ENCODE measurements at places on chromosomes 6 and 20.

DNA sequence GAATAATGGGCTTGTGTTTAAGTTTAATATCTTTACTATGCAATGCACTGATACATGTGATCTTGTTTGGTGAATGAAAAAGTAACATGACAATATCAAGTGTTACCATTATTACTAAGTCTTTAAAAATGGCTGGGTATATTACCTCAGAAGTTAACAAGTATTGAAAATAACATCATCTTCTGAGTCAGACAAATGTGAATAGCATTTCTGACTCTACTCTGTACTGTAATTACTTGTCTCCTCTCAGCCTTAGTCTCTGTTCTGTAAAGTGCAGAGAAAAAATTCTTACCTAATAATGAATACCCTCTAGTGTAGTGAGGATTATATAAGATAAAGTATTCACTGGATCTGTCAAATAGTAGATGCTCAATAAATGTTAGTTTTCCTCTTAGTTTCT, 47.0 kb upstream of the GCLC start:
- DNase-seq, result no peak

GRCh38 chr20:43969501-43970182, 55.0 kb downstream of the TOX2 start:
- no peak for DNase-seq

DNA sequence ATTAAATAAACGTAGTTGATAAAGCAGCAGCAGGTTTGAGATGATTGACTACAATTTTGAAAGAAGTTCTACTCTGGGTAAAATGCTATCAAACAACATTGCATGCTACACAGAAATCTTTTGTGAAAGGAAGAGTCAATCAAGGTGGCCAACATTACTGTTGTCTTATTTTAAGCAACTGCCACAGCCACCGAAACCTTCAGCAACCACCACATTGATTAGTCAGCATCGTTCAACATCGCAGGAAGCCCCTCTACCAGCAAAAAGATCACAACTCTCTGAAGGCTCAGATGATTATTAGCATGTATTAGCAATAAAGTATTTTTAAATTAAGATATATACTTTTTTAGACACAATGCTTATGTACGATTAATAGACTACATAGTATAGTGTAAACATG, 14.0 kb downstream of the PGBD1 start:
- DNase-seq, result no peak

- no peak for DNase-seq
Observed at GRCh38 chr20:54084727-54085388, 14.5 kb upstream of the BCAS1 start.

- DNase-seq, result no peak
Observed at GRCh38 chr20:53755733-53756531, 162.3 kb upstream of the ZNF217 start.

DNA sequence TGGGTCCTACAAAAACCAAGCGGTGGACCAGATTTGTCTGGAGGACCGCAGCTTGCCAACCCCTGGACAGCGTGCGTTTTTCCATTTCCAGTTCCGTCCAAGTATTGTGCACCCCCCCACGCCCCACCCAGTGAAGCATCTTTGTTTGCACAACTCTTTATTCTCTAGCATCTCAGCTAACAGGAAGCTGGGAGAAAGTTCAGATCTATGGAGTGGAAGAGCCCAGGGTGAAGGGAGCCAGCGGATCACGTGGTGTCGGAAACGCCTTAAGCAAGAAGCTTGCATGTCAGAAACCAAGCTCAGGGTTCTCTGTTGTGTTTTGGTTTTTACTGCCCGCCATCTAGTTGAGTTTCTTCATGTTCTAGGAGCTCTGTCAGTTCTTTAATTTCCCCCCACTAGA, 29.9 kb downstream of the ARID1B start:
- no peak for DNase-seq

- no peak for DNase-seq
Observed at GRCh38 chr20:19828232-19828631, 70.2 kb downstream of the RIN2 start.

DNA sequence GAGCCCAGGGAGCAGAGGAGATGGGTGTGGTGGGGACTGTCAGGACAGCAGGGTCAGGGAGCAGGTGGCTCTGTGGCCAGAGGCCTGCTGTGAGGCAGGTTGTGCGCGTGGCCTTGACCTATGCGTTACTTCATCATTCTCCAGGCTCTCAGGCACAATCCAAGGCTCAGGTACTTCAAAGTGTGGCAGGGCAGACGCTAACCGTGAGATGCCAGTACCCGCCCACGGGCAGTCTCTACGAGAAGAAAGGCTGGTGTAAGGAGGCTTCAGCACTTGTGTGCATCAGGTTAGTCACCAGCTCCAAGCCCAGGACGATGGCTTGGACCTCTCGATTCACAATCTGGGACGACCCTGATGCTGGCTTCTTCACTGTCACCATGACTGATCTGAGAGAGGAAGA, 535 bp downstream of the NCR2 start:
- DNase-seq, result no peak

DNA sequence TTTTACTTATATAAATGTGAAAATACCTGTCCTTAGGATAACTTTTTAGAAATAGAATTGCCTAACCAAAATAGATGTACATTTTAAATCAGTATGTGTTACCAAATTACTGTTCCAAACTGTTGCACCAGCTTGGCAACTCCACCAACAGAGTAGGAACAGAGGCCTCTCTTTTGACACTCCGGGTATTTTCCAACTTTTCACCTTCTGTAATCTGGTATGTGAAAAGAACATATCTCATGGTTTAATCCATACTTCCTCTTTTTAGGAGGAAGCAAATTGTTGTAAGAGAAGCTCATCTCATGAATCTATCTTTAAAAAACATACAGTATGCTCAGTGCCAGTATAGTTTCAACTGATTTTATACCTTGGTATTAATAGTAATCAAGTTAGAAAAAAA, 24.9 kb downstream of the RNF144B start:
- DNase-seq, result no peak

- no peak for DNase-seq
Observed at GRCh38 chr20:22690616-22691179, 106.3 kb upstream of the FOXA2 start.

GRCh38 chr6:160137989-160138835, 16.6 kb downstream of the SLC22A1 start:
- DNase-seq, result peak; percentile 84

DNA sequence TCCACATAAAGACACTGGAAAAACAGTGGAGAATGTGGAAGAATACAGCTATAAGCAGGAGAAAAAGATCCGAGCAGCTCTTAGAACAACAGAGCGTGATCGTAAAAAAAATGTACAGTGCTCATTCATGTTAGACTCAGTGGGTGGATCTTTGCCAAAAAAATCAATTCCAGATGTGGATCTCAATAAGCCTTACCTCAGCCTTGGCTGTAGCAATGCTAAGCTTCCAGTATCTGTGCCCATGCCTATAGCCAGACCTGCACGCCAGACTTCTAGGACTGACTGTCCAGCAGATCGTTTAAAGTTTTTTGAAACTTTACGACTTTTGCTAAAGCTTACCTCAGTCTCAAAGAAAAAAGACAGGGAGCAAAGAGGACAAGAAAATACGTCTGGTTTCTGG, 57.1 kb downstream of the MAP3K4 start:
- peak; percentile 96 for DNase-seq

GRCh38 chr6:27177485-27178406, 69.8 kb upstream of the PRSS16 start:
- DNase-seq, result peak; percentile 88

DNA sequence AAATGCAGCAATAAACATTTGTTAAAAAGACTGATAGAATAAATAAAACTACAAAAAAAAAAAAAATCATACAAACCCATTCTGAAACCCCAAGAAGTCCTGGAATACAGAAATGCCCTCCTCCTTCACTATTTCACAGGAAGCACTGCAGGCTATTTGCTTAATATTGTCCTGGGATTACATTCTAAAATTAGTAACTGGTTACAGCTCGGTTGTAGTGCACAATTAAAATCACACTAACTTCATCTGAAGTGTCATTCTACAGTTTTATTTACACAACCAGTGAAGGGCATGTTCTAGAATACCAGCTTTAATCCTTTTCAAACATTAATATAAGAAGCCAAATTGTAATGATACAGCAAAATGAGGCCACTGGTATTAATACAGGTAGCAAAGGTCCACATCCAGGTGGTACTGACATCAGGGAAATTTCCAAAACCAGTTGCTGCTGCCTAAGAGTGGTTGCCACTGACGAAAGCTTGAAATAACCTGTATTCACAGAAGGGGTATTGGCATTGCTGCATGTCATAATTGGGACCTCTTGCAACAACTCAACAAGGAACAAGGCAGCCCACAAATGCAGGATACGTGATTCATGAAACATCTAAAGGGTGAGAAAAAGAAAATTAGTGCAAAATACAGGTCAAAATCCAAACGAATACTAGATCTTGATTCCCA, 26.9 kb downstream of the AKIRIN2 start:
- DNase-seq, result no peak

DNA sequence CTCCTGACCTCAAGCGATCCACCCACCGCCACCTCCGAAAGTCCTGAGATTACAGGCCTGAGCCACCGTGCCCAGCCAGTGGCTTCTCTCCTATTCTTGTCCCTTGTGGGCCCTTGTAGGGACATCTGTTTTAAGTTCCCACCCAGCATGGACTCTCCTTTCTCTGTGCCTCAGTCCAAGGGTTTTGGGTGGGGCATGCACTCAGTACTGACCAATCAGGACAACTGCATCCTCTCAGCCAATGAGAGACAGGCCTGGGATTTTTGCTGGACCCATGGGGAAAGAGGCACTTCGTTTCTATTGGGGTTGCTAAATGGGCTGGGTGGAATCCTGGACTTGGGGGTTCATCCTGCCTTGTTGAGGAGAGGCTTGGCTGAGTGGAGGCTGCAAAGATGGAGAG, 34.4 kb downstream of the SNAI1 start:
- DNase-seq, result no peak

DNA sequence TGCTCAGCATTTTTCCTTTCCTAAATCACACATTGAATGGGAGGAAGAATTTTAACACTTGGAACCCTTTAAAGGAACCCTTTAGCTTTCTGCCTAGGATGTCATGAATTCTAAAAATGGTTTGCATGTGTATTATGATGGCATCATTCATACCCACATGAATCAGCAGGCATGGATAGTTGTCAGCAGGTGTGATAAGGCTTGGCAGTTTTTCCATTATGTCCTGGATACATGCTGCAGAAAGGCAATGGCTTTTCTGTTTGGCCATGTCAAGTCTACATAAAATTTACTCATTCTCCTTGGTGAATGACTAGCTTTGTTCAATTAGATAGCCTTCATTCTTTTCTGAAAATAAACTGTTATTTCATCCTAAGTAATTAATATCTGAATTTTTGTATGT, 353.7 kb downstream of the GRIK2 start:
- no peak for DNase-seq

DNA sequence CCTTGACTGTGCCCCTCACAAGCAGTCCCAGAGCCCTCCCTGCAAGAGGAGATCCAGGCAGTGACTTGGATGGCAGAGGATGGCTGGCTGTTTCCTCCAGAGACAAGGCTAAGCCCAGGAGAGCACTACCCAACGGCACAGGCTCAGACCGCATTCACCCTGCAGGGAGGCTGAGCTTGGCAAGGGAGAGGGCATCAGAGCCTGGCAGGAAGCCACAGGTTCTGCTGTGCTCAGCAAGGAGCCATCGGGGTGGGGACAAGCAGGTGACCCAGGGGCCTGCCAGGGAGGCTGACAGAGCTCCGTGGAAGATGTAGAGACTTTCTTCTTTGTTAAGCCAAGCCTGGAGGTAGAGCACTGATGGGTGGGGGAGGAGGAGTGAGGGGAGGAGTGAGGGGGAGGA, 159.2 kb upstream of the CST7 start:
- no peak for DNase-seq

- DNase-seq, result no peak
Observed at GRCh38 chr6:170147832-170148708, 142.8 kb downstream of the DLL1 start.

- peak; percentile 65 for DNase-seq
Observed at GRCh38 chr6:100456141-100456907, 8.4 kb downstream of the SIM1 start.

DNA sequence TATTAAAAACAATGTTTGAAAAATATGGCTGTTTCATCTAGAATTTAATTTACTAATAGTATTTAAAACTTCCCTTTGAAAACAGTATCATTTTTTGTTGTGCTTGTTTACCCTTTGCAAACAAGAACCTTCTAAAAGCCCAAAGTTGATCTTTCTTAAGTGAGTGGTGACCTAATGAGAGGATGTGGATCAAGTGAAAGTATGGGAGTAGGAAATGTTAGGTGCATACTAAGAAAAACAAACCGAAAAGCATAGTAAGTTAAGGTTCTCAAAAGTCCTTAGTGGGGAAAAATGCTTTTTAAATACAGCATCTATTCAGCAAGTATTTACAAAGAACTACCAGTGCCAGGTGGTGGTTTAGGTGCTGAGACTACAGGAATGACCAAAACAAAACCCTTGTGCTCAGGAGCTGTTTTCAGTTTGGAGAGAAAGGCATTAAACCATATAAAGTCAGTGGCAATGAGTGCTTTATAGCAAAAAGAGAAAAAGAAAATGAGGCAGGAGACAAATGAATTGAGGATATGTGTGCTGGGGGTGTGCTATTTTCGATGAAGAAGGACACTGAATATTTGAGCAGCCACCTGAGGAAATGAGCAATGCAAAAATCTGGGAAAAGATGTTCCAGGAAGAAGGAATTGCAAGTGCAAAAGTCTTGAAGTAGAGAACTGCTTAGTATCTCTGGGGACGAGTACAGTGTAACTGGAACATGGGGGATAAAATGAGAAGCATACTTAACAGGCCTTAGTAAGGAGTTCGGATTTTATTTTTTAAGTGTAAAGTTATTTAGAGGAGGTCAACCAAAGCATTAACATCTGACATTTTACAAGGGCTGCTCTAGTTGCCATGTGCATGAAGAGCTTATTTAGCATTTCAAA, 24.0 kb downstream of the RNF146 start:
- DNase-seq, result no peak

DNA sequence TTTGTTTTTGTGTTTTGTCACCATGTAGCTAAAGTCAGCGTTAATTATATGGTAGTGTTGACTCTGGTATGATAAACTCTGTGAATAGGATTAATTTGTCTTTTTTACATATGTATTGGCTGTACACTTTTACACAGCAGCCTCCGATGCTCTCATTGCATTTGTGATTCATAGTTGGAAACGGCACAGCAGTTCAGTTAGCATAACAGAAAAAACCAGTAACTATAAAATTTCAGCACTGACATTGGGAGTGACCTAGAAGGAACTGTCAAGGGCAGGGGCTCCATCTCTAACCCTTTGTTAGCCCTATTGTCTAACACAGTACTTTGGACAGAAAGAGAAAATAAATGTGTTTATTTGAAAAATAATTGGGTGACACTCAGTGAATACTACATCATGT, 5.6 kb upstream of the BEND6 start:
- DNase-seq, result no peak

DNA sequence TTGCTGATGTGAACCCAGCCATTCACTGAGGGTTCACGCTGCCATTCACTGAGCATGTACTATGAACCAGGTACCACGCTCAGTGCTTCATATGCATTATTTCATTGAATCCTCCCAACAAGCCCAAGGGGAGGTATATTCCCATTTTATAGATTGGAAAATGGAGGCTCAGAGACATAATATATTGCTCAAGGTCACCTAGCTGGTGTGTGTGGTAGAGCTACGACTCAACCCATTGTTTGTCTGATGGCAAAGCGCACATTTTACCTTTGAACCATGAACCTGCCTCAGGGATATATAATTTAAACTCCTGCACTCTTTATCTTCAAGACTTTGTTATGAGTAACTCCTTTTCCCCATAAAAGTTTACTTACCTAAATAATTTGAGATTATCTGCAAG, 28.3 kb downstream of the FERMT1 start:
- DNase-seq, result no peak

- DNase-seq, result peak; percentile 11
Observed at GRCh38 chr6:10585209-10585845, 64.2 kb downstream of the GCNT2 start.
